ENCODE measurements at places on chromosomes 4 and X.

GRCh38 chrX:123665197-123665596, 67.7 kb downstream of the THOC2 start:
- no peak for DNase-seq

DNA sequence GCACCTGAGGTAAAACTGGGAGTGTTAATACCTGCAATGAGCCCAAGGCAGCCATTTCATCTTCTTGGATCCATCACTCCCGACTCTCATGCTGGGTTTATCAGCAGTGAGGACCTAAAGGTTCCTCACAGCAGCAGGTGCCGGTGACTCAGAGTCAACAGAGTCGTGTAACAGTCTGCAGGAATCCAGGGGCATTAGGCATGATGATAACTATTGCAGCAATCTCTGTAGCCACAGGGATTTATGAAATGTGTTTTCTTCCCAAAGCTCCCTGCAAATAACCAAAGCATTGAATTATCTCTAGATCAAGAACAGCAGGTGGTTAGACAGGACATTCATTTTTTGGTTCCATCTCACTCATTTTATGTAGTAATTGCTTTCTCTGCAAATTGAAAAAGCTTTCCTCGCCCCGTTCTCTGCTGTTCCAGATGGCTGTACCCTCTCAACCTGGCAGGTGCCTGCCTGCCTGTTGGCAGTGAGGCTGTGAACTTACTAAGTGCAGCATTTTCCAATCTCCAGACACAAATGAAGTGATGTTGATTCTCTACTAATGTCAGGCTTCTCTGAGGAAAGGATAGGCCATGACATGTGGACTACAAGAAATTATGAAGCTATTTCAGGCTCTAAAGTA, 48.1 kb upstream of the TSPAN7 start:
- no peak for DNase-seq

DNA sequence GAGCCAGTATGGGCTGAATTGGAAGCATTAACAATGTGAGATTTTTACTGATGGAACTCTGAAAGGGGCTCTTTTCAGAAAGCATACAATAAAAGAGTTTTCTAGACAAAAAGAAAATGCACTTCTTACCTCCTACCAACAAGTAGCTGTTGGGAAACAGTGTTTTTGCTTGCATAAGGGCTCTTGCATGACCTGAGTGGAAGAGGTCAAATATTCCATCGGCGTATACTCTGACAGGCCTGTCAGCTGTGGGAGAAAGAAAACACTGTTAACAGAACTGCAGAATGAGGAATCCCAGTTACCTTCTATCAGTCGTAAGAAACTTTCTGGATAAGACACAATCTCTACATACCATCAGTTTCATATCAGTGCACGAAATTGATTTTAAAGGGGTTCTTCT, 39.5 kb downstream of the PCYT1B start:
- no peak for DNase-seq

- peak; percentile 4 for DNase-seq
Measured at GRCh38 chrX:40996886-40997530, 88.2 kb upstream of the USP9X start.

Measured in midbrain (tissue), 1 donor.